ENCODE measurements at places on chromosomes 1 and 21.

DNA sequence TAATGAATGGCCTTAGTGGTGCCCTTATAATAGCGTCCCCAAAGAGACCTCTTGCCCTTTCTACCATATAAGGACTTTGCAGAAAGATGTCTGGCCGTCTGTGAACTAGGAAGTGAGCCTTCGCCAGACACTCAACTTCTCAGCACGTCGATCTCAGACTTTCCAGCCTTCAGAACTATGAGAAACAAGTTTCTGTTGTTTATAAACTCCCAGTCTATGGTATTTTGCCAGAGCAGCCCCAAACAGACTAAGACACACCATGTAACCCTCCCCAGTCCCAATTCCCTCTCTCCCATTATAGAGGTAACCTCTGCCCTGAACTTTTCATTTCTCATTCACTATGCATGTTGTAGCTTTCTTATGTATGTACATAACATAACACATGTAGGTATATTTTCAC lies 55.7 kb downstream of the NID1 start:
- no peak for DNase-seq

DNA sequence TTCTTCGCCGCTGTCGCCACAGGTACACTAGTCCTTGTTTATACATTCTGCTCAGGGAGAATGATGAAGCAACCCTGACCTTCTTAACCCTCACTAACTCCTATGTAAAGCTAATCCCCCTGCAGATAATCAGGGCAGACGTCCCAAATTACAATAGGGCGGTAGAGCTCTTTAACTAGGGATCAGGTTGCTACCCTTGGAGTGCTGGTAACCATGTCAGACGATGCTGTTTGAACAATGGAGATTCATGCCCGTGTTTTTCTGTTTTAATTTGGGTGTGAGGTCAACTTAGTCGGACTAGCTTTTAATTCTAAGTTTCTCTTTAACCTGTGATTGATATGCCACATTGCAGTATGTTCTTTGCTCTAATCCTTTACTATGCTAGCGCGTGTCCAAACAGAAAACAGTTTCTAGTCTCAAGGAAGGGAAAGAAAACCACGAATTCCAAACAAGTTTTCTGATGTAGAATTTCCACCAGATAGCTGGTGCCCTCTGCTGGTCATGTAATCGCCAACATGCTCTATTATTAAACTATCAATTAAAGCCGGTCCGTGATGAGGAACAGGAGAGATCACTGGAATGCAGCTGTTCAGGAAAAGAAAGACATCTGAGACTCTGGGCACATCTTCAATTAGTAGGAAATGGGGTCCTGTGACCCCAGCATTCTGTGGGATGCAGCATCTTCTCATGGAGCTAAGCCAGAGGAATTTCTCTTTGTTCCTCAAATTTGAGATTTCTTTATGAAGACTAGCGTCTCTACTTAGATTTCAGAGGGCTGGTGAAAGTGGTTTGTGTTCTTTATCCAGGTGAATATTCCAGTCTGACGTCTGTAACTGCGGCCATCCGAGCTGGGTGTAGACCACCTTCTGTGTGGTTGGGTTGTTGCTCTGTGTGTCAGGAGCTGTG lies 18.3 kb upstream of the VAMP3 start:
- peak; percentile 79 for DNase-seq

DNA sequence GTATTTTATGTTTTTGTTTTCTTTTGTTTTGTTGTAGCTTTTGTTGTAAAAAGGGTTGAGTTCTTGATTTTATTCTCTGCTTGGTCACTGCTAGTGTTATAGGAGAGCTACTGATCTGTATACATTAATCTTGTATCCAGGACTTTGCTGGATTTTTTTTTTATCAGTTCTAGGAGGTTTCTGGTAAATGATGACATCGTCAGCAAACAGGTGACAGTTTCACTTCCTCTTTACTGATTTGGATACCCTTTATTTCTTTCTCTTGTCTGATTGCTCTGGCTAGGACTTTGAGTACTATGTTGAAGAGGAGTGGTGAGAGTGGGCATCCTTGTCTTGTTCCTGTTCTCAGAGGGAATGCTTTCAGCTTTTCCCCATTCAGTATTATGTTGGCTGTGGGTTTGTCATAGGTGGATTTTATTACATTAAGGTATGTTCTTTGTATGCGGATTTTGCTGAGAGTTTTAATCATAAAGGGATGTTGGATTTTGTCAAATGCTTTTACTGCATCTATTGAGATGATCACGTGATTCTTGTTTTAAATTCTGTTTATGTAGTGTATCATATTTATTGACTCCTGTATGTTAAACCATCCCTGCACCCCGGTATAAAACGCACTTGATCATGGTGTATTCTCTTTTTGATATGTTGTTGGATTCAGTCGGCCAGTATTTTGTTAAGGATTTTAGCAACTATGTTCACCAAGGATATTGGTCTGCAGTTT lies 905.7 kb downstream of the LTN1 start:
- no peak for DNase-seq

GRCh38 chr1:8089535-8090228 lies 63.6 kb upstream of the ERRFI1 start:
- no peak for DNase-seq

- peak; percentile 76 for DNase-seq
These were observed 193.5 kb downstream of the PAPPA2 start for GRCh38 chr1:176656257-176656995.

DNA sequence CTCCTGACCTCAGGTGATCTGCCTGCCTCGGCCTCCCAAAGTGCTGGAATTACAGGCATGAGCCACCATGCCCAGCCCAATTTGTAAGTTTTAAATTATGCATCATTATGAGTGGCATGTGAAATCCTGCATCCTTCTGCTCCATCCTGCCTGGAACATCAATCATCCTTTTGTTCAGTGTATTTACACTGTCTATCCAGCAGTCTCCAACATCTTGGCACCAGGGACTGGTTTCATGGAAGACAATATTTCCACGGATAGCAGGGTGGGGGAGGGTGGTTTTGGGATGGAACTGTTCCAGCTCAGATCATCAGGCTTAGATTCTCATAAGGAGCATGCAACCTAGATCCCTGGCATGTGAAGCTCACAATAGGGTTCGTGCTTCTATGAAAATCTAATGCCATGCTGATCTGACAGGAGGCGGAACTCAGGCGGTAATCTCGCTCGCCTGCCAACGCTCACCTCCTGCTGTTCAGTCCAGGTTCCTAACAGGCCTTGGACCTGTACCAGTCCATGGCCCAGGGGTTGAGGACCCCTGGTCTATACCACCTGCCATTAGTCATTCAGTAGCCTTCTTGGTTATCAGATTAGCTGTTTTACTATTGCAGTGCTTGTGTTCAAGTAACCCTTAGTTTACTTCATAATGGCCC lies 22.2 kb upstream of the TCEA3 start:
- DNase-seq = no peak

GRCh38 chr1:164855716-164856329 lies 296.8 kb downstream of the PBX1 start:
- no peak for DNase-seq

GRCh38 chr1:83769594-83770318 lies 229.2 kb downstream of the TTLL7 start:
- DNase-seq = no peak

GRCh38 chr1:109083923-109084322 lies 6.6 kb upstream of the TMEM167B start:
- no peak for DNase-seq

DNA sequence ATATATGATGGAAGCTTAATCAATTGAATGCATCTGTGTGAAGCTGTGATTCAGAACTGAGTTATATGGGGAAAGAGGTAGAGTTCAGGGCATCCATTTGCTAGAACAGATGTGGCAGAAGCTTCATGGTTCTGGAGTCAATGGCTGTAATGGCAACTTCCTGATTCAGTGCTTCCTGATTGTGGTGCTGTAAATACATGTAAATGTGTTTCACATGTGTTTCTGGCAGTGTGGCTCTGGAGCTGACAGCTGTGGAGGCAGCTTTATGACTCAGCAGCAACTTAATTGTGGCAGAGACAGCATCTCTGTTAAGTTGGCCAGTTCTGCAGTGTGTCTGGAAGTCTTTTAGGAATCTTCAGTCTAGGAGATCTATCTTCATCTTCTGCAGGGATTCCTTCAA lies 226.6 kb upstream of the ZRANB2 start:
- DNase-seq = peak; percentile 31

- DNase-seq = peak; percentile 80
These were observed 519 bp downstream of the ZNF496 start for GRCh38 chr1:247331172-247331524.

- no peak for DNase-seq
These were observed 23.7 kb downstream of the SNX27 start for GRCh38 chr1:151635479-151636072.
